ENCODE measurements at places on chromosomes 16 and 17. TPM values are rescaled to one million over a fixed set of nuclear protein-coding genes. Genes with fewer than 3 reads are reported as not detected.

DNA sequence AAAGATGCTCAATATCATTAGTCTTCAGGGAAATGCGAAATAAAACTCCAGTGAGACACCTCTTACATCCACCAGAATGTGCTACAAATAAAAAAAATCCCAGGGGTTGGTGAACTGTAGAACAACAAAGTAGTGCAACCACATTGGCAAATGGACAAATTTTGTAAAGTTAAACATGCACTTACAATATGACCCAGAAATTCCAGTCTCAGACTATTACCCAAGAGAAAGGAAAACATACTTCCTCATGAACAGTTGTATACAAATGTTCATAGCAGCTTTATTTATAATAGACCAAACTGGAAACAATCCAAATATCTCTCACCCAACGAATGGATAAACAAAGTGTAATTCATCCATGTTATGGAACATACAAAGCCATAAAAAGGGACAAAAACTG is 239.5 kb downstream of the ABCC12 start:
- DNase-seq = no peak

The CACNG1 gene
- not detected for polyA plus RNA-seq

DNA sequence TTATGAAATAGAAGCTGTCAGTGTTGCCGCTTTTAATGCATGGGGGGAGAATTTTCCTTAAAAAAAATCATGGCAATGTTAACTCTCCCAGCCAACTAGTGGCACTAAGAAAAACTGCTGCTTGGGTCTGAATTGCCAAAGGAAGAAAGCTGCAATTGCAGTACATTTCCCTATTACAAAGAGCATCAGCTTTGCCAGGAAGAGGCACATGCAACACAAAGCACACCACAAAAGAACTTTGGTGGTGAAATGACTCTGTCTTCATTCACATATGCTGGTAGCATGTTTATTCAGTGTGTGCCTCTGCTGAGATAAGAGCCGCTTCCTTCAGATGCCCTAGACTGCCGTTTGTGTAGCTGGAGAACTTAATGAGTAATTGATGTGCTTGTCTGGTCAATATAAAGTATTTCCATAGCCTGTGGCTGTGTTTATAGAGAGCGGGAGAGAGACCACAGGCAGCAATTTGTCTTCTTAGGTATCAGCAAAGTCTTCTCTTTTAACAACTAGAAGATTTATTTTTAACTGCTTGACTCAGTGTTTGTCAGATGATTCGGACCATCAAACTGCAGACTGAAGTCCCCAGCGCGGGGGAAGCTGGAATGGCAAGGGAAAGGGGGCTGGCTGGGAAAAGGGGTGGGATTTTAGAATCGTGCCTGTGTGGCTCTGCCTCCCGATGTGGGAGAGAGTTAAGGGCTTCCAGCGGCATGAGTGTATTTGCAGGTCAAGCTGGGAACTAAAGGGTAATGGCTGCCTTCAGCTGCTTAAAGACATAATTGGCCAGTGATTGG is 115.1 kb downstream of the MRTFB start:
- DNase-seq = no peak

GRCh38 chr17:79133214-79133613 is 58.6 kb downstream of the ENGASE start:
- no peak for DNase-seq

DNA sequence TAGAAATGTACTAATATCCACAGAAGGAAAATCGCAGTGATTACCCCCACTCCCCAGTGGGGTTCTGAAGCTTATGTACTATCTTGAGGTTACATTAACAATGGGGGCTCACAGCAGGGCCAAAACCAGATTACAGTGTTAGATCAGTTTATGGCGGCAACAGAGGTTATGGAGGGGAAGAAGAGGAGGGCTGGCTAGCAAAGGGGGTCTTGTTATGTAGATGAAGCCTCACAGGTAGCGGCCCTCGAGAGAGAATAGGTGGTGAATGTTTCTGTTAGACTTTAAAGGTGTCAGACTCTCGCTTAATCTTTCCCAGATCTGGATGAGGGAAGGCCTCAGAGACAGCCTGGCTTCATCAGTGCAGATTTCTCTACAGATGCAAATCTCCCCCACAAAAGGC is 22.2 kb downstream of the RNF112 start:
- DNase-seq = no peak

GRCh38 chr16:81891736-81892364 is 112.8 kb downstream of the PLCG2 start:
- DNase-seq = no peak

DNA sequence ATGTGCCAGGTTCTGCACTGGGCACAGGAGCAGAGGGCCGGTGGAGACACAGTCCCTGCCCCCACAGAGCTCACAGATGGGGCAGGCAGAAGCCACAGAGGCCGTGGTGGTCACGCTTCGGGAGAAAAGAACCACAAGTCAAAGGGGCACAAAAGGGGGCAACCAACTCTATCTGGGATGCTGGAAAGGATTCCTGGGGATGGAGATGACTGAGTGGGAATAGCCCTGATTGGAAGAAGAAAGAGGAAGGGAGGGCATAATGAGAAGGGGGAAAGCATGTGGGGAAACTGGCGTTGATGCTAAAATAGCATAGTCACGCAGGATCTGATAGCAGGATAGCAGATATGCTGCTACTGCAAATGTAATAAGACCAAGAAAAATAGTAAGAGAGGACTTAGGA is 69.7 kb downstream of the VAT1L start:
- no peak for DNase-seq

DNA sequence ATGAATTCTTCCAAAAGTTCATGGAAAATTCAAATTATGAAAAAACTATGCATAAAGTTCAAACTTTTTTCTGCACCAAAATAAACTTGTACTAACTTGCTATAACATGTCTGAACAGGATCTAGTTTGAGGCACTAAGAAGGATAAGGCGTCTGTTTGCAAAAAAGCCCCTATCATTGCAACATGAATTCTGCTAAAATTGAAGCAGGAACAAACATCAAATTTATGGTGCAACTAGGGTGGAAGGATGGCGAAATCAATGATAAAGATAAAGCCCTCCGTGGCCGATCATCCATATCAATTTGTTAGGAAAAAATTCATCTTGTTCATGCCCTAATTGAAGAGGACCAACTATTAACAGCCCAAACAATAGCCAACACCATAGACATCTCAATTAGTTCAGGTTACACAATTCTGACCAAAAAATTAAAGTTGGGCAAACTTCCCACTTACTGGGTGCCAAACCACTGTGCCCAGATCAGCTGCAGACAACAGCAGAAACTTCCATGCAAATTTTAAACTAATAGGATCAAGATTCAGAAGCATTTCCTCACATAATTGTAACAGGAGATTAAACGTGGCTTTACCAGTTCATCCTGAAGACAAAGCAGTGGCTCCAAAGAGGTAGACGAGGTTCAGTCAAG is 12.9 kb downstream of the IL21R start:
- DNase-seq = no peak

DNA sequence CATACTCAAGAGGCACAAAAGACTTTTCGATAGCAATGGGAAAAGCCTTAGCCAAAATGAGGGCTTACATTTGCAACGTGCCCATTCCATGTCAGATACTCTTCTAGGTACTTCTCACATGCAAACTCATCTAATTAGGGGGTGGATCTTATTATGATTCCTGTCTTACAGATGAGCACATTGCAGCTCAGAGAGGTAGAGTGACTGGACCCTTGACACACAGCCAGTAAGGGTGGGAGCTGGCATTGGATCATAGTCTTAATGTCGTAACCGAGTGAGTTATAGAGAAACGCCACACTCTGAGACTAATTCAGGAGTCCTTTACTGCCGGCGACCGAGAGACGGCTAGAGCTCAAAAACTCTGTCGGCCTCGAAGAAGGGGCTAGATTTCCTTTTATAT is 78.8 kb upstream of the GRIN2A start:
- DNase-seq = no peak

GRCh38 chr16:89615596-89616090 is 2.2 kb downstream of the DPEP1 start:
- no peak for DNase-seq

The SDR42E2 gene
- polyA plus RNA-seq = not detected

- no peak for DNase-seq
Measured at GRCh38 chr16:57525761-57526160, 10.6 kb downstream of the CCDC102A start.

- DNase-seq = no peak
Measured at GRCh38 chr16:88333848-88334777, 48.6 kb upstream of the ZNF469 start.

The FOXJ1 gene
- 0.02 TPM for polyA plus RNA-seq

- no peak for DNase-seq
Measured at GRCh38 chr16:81485824-81486539, 41.4 kb downstream of the CMIP start.

DNA sequence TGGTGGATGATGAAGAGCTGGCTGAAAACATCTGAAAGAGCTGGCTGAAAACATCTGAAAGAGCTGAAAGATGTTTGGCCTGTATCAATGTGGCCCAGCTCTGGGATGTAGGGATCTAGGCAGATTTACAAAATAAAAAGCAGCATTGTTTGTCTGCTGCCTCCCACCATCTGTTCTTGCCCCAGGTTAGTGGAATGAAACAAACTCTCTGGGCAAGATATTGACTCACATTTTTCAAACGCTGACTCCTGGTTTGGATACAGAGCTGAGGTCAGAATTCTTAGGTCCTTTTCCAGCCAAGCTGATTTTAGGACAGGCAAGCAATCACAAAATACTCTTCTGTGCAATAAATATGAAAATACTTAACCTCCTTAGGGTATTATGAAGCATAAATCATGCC is 139.0 kb downstream of the STX8 start:
- no peak for DNase-seq

GRCh38 chr17:2336852-2337543 is at the start of gene SGSM2:
Gene SGSM2, plus strand, starts transcription at chr17:2337501. Its CDS starts 188 bp downstream, at chr17:2337689.
- DNase-seq = no peak

DNA sequence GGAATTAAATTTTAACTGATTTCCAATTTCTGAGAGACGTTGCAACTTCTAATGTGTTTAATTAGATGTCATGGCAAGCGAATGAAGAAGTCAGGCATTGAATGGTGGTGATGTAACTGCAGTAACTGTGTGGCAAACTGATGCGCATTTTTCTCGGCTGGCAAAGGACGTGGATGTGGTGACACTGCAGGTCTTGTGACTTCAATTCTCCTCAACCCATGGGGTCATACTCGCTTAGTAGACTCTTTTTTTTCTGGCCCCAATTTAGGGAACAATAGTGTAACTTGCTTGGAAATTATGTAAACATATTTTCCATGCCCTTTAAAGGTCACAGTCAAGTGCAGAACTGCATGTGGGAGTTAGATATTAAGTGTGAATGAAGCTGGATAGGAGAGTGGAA is 1.9 kb upstream of the FAM20A start:
- DNase-seq = no peak

DNA sequence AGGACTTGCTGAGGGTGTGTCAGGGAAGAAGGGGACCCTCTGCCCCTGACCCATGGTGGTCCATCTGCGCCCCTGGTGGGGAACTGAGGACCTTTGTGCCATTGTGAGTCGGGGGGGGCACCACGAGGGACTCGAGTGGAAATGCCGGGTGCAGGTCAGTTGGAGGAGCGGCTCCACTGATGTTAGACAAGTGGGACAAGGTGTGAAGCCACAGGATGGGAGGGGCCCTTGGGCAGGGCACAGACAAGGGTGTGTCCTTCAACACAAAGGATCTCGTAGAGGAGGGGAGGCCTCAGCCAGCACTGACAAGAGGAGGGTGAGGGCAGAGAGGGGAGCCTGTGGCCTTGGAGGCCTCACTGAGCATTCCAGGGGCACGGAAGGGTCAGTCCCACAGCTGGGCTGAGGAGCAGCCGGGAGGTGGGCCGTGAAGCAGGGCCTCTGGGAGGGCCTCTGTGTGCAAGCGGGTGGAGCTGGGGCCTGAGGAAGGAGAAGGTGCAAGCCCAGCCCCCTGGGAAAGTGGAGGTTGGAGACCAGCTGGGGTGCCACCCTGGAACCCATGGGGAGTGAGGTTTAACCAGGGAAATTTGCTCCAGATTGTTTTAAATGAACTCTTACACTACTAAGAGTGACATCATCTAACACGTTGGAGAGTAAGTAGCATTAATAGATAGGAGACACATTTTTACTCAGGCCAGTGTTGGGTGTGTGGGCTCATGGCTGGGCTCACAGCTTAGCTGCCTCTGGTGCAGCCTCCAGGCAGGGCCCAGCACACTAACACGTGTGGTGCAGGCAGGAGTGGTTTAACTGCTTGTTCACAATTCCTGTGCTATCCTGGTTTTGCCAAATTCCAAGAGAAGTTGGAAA is 27.9 kb downstream of the NARF start:
- no peak for DNase-seq

- no peak for DNase-seq
Measured at GRCh38 chr16:7518158-7518557, 185.5 kb downstream of the RBFOX1 start.

The PYDC1 gene
- polyA plus RNA-seq = not detected

The ENPP7 gene
- not detected for polyA plus RNA-seq

The TBX6 gene
- 0.06 TPM for polyA plus RNA-seq

The RDM1 gene
- 0.40 TPM for polyA plus RNA-seq

- no peak for DNase-seq
Measured at GRCh38 chr16:50400312-50400966, 31.7 kb upstream of the BRD7 start.

The TRIM47 gene
- polyA plus RNA-seq = 20.7 TPM

DNA sequence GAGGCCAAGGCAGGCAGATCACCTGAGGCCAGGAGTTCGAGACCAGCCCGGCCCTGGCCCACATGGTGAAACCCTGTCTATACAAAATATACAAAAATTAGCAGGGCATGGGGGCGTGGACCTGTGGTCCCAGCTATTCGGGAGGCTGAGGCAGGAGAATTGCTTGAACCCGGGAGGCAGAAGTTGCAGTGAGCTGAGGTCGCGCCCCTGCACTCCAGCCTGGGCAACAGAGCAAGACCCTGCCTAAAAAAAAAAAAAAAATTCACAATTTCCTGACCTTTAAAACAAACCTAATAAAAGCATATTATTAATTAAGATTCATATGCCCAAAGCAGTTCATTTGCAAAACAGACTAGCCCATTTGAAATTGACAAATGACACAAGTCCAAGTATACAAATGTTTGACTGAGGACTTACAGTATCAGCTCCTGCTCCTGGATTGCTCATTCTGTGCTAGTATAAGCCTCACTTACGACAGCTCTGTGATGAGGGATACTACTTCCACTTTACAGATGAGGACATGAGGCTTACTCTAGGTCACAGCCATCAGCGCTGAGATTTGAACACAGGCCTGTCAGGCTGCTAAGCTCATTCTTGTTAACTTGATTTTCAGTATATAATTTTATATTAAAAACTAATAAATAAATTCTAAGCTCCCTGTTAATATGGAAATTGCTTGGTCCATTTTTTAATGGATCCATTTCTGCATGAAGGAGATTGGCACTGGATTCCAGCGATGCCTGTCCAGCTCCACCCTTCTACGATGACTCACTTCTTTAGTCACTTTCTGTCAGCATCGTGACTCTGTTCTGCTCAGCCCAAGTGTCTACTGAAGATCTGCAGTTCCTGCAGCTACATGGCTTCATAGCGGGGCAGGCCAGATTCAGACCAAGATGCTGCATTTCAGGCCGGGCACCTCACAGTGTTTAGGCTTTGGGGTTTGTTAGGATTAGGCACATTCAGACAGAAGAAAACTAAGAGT is 88.2 kb downstream of the WDR59 start:
- peak; percentile 41 for DNase-seq
